NCI-H510A (cell line): ENCODE measurements at places on chromosomes 3 and 15.

GRCh38 chr3:165404357-165405027 is 208.3 kb upstream of the SLITRK3 start:
- no peak for DNase-seq

- no peak for DNase-seq
Measured at GRCh38 chr15:85329561-85330422, 50.6 kb upstream of the AKAP13 start.

DNA sequence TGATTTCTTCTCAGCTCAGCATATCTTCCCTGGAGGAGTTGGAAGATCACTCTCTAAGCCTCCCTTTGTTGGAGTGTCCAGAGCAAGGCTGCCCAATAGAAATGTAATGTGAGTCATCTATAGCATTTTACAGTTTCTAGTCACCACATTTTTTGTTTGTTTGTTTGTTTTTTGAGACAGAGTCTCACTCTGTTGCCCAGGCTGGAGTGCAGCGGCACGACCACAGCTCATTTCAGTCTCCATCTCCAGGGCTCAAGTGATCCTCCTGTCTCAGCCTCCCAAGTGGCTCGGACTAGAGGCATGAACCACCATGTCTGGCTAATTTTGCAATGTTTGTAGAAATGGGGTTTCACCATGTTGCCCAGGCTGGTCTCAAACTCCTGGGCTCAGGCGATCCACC is 21.3 kb downstream of the KLHL6 start:
- DNase-seq: no peak

DNA sequence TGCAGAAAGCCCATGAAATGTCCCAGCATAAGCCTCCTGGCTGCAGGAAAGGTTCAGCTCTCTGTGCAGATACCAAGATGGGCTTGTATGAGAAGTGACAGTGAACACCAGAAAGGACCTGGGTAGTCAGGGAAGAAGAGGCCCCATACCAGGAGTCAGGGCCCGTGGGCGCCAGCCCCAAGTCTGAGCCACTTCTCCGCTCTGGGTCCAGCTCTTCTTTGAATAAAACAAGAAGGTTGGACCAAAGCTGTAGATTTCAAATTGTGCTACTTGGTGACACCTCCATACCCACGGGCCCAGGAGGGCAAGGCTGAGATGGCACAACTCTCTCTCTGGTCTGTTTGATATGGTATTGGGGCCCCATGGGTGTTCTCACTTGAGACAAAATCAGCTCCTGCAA is 261.5 kb downstream of the UACA start:
- DNase-seq: no peak

GRCh38 chr3:126911162-126912026 is 71.5 kb upstream of the PLXNA1 start:
- DNase-seq: no peak

DNA sequence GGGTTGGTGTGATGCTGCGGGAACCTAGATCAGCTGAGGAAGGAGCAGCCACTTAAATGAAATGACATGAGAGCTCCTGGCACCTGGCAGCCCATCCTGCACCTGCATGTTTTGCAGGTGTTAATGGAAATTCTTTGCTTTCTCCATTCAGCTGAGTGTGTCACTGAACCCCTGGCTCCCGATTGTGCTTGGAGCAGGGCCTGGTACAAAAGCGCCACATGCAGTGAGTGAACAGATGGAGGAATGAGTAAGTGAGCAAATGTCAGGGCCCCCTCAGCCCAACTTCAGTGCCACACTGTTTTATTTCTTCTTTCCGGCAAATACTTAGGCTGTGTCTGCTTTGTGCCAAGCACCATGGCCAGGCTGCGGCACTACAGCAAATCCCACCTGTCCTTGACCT is 132.2 kb downstream of the ASB7 start:
- no peak for DNase-seq

GRCh38 chr3:129474984-129475804 is 35.2 kb downstream of the IFT122 start:
- no peak for DNase-seq
